ENCODE measurements at places on chromosomes 1 and 21.
A peak's percentile ranks its signal among the peaks of the same experiment; 100 is the strongest.

GRCh38 chr1:54052431-54052933 is 522 bp downstream of the TMEM59 start:
- peak; percentile 55 for DNase-seq

DNA sequence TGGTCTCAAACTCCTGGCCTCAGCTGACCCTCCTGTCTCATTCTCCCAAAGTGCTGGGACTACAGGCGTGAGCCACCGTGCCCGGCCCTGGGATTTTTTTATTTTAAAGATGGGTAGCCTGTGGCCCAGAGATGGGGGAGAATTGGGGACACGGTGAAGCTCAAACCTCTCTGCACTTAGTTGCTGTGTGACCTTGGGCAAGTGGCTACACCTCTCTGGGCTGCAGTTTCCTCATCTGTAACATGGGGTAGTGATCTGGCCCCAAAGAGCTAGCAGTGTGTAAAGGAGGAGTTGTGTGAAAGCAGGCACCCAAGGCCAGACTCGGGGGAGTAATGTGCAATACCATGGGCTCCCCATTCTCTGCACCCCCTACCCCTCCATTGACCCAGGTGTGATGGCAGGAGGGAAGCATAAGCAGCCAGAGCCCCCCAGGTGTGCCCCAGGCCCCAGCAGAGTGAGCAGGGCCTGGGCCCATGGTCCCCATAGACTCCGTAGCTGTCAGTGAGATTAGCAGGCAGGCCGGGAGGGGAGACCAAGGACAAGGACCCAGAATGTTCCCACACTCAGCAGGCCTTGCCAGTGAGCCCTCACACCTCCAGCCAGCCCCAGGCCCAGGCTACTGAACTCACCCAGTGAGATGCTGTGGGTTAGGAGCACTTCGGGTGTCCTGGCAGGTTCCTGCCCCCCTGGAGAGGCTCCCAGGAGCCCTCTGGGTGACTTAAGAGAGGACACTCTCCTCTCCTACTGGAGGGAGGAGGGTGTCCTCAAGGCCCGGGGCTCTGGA is 17.9 kb downstream of the TNFRSF8 start:
- no peak for DNase-seq

DNA sequence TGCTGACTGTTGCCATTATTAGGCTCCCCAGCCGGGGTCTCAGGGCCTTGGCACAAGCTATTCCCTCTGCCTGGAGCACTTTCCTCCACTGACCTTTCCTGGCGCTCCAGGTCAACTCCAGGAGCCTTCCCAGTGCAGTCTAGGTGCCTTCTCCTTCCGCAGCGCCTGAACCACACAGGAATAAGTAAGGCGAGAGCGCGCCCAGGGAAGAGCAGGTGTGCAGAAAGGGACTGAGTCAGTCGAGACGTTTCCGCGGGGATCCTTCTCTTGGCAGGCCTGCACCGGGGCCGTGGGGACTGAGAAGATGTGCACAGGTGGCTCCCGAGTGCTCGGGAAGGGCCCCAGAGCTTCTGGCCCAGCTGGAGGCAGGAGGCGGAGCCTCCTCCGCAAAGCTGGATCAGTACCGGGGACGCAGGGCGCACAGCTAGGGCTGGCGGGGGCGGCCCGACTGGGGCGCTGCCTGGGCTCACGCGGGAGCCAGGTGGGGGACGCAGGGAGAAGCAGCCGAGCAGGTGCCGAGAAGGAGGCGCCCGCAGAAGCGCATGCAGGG is 765 bp upstream of the BMP8A start:
- no peak for DNase-seq

GRCh38 chr1:43881415-43881814 is 52.2 kb upstream of the ARTN start:
- DNase-seq: no peak

GRCh38 chr1:9275161-9275560 is 17.5 kb upstream of the SPSB1 start:
- no peak for DNase-seq

GRCh38 chr1:241605146-241605805 is 34.9 kb downstream of the CHML start:
- no peak for DNase-seq

DNA sequence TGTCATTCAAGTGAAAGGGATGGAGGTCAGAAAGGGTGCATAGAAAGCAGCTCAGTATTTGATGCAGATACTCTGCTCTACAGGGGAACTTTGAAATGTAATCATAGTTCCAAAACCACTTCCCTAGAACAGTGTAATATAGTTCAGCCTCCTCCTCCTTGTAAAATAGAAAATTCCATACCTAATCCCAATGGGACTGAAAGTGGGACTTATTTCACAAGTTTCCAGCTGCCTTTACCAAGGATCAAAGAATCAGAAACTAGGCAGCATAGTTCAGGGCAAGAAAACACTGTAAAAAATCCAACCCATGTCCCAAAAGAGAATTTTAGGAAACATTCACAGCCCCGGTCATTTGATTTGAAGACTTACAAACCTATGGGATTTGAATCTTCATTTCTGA is 8.1 kb upstream of the TMCO2 start:
- no peak for DNase-seq

- DNase-seq: no peak
Observed at GRCh38 chr1:160413716-160414115, 13.4 kb downstream of the VANGL2 start.

- DNase-seq: no peak
Observed at GRCh38 chr1:246730839-246731238, 6.6 kb downstream of the SCCPDH start.

GRCh38 chr1:229535230-229535629 is 23.3 kb downstream of the ABCB10 start:
- DNase-seq: no peak

DNA sequence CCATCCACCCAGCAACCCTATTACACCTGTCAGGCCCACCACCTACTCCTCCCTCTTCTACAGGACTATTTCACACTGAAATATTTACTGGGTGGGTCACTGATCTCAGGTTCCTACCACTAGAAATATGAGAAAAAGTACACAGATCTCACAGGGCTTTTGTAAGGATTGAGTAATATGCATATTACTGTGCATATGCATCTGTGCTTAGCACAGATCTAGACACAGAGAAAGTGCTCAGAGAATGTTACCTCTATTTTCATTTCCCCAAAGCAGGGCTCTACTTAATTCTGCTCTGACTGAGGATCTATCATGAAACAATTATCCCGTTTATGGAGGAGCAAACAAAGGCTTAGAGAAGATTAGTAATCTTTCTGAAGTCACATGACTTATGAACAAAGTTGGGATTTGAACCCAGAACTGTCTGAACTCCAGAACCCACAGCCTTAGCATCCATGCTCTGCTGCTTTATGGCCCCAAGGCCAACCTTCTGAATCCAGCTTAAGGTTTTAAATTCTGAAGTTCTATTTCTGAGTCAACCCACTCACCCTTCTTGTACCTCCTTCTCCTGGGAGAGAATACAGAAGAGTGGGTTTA is 11.8 kb downstream of the TSSK3 start:
- no peak for DNase-seq

DNA sequence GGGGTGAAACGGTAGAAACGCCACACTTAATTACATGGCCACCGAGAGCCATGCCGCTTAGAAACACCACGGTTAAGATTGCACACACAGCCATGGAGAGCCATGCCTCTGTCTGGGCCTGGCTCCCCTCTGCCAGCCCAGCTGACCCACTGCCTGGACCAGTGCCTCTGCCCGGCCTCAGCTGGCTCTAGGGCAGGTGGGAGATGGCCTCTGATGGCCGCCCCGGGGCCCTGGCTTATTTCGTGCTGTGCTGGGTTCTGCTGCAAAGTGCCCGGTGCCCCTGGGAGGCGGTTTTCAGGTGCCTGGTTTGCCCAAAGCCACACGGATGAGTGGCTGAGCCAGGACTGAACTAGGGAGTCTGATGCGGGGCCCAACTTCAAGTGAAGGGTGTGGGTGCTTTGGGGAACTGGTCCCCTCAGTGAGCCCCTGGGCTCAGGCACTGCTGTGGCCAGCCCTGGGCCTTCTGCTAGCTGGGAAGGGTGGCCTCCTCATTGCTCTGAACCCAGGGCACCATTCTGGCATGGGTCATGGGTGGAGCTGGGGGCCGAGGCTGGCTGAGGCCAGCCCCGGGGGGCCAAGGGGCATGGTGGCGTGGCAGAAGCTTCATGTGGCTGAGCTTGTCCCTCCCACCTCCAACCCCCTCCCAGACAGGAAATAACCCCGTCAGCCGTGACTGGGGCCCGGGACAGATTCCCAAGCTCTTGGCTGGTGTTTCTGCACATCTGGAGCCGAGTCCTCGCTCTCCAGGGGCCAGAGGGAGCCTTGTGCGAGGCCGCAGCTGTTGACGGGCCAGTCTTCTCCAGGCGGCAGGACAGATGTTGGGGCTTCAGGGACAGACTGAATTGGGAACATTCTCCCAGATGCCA is 1.9 kb upstream of the GPR153 start:
- DNase-seq: peak; percentile 75

GRCh38 chr1:233277637-233278606 is 17.6 kb downstream of the PCNX2 start:
- DNase-seq: no peak

DNA sequence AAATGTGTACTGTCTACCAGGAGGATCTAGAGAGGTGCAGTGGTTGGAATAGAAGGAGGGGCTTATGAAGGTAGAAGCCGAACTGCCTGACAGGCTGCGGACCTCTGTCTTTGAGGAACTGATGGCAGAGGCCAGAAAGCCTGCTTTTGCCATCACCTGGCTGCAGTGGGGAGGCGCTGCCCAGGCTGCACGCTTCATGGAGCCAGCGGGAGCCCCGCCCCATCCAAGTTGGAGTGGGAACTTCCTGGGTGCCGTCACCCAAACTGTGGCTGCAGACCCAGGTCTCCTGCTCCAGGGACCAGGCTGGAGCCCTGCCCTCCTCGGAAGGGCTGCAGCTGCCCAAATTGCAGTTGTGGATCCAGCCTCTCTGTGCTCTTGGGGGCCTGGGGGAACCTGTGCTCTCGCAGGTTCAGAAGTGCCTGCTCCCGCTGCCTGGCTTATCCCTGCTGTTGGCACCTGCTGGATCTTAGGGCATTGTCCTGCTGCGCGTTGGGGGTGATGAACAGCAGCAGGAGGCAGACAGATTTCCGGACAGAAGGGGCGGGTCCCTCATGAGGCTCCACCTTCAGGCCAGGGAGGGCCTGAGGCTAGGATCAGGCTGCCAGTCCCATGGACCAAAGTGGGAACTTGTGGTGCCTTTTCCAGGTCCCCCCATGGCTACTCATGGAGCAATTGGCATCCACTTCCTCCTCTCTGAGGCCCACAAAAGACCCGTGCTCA is 118.0 kb upstream of the PLPPR4 start:
- peak; percentile 50 for DNase-seq

- DNase-seq: peak; percentile 40
Observed at GRCh38 chr21:16198546-16198945, 468.8 kb downstream of the USP25 start.

DNA sequence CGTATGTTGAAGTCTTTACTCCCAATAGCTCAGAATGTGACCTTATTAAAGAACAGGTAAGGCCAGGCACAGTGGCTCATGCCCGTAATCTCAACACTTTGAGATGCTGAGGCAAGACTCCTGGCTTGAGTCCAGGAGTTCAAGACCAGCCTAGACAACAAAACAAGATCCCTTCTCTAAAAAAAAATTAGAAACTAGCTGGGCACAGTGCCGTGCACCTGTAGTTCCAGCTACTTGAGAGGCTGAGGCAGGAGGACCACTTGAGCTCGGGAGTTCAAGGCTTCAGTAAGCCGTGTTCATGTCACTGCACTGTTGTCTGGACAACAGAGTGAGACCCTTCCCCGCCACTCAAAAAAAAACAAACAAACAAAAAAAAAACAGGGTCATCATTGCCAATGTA is 171.3 kb downstream of the RERE start:
- DNase-seq: no peak

DNA sequence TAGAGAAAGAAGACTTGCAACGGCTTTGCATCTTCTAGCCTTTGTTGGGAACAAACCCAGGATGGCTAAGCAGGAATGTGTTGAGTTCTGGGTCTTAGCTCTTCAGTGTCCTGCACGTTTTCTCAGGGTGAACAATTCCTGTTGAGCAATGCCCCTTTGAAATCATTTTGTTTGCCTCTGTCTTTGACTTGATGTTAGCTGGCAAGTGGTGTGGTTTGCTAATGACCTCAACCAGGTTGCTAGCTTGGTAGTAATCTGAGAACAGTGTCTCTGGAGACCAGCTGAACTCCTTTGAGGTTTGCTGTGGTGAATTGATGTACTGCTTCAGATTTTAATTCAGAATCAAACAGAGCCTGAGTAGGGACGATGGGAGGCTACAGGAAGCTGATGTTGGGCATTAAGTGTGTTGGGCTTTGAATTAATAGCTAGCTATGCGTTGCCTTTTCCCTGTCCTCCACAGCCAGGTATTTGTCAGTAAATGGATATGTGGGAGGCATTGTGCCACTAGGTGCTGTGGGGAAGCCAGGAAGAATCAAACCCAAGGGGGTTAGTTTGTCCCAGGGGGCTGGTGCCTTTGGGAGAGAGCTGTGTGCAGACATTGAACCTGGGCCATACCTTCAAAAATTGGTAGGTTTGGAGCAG is 23.3 kb upstream of the SRSF10 start:
- DNase-seq: no peak

DNA sequence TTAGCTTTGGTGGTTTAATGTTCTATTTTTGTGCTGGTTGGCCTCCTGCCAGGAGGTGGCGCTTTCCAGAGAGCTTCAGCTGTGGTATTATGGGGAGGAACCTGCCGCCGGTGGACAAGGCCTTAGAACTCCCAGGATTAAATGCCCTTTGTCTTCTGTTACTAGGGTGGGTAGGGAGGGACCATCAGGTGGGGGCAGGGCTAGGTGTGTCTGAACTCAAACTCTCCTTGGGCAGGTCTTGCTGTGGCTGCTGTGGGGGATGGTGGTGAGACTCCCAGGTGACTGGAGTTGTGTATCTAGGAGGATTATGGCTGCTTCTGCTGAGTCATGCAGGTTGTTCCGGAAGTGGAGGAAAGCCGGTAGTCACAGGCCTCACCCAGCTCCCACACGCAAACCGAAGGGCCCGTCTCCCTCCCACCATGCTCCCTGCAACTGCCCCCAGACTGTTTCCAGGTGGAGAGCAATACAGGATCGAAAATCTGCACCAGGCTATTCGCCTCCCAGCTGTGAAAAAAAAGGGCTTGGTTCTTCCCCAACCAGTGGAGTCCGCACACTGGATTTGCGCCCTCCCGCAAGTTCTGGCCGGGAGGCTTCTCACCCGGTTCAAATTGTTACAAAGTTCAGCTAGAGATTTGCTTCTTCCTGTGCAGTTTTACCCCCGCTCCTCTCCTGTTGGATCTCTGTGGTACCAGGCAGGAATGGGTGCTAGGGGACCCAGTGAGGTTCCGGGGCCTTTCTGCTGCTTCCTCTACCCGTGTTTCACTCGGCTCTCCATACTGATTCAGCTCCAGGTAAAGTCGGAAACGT is 220.5 kb downstream of the CENPF start:
- no peak for DNase-seq

GRCh38 chr1:205248793-205249601 is 21.3 kb downstream of the TMCC2 start:
- DNase-seq: peak; percentile 68
